ENCODE measurements at places on chromosomes 11 and 22.

DNA sequence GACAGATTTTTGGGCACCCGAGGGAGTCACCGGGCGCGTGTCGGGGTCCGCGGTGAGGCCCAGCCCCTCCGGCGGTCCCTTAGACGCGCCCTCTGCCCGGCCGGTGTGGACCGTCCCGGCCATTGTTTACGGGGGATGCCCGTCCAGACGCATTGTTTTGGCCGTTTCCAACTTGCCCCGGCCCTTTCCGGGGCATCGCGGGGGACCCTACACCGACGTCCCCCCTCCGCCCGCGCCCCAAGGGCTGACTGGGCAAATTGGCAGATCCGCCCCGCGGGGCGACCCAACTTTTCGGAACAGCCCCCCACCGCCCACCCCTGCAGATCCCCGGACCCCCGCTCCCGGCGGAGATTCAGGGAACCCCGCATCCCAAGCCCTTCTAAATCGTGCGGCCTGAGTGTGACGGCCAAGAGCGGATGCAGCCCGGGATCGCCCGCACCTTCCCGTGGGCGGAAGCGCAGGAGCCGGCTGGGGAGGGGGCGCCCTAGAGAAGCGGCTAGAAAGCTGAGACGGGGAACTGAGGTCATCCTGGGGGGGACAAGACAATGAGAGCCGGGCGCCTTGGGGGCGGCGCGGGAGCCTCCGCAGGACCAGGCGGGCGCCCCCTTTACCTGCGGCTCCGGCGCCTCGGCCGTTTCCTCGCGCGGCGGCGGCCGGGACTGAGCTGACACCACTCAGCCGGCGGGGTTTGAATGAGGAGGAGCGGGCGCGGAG is 17.1 kb upstream of the CCT8L2 start:
- no peak for DNase-seq

- DNase-seq = no peak
These were observed 76.2 kb downstream of the ZBTB16 start for GRCh38 chr11:114135737-114136151.

DNA sequence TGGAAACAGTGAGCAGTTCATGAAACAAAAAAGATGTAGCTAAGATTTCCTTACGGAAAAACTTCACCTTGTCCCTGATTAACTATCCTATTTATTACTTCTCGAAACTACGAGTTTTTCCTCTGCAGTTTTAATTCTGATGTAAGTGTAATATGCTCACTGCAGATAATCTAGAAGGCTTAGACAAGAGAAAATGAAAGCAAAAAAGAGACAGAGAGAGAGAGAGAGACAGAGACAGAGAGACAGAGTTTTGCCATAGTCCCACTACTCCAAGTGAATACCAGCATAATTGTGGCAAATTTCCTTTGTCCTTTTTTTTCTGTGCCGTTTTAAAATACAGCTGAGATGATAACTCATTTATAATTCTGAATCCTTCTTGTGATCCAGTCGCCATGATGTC is 24.8 kb downstream of the FSHB start:
- no peak for DNase-seq

DNA sequence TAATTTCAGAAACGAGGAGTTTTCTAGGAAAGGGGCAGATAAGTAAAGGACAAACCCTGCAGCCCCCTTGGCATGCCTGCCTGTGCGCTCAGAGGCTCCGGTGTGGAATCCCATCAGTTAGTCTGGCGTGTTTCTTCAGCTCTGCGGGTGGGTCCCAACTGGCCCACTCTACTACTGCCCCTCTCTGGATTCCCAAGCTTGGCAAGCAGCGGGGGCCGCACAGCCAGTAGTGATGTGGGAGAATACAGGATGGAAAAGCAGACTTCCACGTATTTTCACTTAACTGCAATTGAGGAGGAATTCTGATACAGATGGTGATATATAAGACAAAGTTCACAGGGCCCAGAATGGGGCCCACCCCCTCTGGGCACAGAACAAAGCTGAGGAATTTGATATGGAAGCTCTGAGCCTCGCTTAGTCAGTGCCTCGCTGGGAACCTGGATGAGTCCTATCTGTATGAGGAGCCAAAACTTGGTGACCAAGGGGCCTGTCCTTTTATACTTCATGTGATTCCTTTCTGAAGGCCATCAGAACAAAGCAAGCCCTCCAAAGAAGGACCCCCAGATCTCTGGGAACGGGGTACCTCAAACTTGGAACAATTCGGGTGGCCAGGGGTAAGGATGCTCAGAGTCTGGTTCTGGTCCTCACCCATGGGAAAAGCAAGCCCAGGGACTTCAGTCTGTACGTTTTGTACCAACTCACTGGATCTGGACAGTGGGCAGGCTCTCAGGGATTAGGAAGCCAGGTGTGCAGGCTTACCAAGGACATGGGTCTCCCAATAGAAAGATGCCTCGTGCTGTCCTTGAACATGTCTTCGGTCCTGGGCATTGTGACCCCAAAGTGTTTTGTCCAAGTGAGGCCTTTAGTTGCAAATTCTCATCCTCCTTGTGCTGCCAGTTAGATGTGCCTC is 26.0 kb downstream of the RELT start:
- no peak for DNase-seq

GRCh38 chr11:121892131-121892681 is 223.8 kb downstream of the BLID start:
- DNase-seq = no peak

DNA sequence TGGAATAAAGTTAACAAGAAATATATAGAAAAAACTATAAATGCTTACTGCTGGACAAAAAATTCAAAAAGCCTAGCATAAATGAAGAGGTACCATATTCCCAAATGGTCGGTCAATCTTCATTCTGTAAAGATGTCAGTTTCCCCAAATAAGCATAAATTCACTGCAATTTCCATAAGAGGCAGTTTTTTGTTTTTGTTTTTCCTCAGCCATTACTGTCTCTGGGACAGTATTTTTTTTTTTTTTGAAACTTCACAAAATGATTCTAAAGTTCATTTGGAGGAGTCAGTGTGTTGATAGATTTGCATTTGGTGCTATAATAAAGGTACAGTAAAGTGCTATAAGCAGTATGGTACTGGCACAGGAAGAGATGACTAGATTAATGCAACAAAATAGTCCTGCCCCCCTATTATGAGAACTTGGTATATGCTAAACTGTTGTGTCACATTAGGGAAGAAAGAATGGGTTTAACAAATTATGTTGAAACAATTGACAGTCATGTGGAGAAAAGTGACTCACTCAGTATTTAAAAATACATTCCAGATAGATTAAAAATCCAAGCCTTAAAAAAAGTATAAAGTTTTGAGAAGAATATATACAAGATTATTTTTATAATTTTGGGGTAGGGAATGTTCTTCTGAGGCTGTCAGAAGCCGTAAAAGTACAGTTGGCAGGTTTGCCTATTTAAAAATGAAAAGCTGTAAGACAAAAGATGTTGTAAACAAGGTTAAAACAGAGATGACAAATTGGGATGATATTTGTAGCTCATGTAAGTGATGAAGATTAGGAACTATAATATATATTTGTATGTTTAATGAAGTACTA is 2.6 kb upstream of the FTH1 start:
- no peak for DNase-seq

GRCh38 chr11:39910087-39910486 is 1549.4 kb downstream of the LRRC4C start:
- DNase-seq = no peak
